ENCODE measurements at places on chromosomes 1 and 21.

DNA sequence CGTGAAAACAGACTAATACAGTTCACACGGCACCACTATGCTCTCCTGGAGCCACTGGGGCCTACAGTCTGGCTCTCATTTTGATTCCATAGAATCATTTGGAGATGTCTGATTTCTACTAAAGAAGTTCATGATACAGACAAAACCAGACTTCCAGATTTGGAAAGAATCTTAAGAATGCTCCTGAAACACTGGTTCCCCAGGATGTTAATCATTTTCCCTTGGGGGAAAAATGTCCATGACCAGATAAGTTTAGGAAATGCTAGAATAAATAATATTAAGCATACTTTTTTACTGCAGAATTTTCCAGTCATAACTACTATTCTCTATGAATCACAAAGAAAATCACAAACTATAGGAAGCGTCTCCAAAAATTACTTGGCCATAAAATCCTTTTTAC, 63.0 kb upstream of the RGS7 start:
- no peak for DNase-seq

DNA sequence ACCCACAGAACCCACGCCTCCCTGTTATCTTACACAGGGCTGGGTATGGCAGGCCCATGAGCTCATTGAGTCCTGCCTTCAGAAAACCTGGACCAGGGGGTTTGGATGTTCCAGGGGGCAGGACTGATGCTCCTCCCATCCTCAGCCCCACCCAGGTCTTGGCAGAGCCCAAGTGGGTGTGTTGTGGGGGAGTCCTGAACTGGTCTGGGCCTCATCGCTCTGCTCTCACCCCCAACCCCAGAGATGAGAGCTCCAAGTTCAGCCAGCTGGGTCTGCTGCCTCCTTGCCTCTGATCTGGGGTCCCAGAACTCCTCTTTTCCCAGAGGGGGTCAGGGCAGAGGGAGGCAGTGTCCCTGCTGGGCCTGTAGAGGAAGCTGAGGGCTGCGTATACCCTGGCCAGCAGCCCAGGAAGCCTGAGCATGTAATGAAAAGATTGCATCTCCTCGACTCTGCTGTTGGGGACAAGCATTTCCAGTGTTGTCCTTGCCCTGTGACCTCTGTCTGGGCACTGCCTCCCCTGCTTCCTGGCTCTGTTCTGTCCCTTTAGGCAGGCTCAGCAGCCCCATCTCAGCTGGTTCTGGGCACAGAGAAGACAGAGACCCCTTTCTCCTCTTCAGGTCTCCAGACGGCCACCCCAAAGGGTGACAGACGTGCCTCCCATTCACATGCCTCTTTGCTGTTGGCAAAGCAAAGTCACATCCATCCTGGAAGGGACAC, 54.7 kb upstream of the EPS8L3 start:
- DNase-seq = peak; percentile 47

GRCh38 chr1:161727256-161727924, 6.0 kb downstream of the FCRLB start:
- peak; percentile 82 for DNase-seq

DNA sequence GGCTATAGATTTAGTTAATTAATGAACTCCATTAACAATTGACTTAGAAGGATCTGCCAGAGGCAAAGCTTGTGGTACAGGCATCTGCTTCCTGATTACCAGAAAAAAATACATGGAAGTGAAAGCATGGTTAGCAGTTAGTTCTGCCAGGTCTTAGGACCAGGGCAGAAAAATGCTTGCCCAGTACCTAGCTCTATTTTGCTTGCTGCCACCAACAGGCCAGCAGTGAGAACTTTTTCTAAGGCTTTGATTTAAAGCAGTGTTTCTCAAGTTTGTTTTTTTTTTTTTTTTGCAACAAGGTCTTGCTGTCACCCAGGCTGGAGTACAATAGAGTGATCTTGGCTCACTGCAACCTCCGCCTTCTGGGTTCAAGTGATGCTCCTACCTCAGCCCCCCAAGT, 16.4 kb upstream of the MTF1 start:
- DNase-seq = peak; percentile 34

DNA sequence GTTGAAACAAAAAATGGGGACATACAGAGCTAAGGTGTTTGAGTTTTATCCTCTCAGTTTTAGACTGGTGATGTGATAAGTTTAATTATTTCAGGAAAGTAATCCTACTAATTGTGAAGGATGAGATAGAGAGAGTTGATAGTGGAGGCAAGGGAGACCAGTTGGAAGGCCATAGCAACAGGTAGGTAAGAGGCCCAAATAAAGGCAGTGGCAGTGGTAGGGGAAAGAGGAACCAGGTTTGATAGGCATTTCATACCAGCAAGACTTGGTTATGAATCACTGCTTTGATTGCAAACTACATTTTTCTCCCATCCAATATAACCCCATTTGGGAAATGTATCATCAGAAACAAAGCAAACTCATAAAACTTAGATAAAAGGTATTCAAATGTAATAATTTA, 63.1 kb upstream of the SH3GLB1 start:
- no peak for DNase-seq

- no peak for DNase-seq
Observed at GRCh38 chr1:221923929-221924598, 182.2 kb upstream of the DUSP10 start.

DNA sequence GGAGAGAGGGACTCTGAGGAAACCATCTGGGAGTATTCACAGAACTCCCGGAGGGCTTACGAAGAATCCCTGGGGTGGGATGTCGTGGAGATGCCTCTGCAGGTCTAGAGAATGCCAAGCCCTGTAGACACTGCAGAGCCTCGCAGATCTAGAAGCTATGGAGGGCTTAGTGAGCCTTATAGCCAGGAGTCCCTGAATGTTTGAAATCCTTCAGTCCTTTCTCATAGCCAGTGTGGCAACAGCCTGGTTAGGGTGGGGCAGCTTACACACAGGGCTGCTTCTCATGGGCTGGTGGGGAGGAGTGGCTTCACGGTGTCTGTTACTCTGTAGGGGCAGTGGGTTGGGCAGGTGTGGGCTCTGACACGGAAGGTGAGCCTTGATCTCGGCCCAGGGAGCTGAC, 44.2 kb upstream of the KDM4A start:
- DNase-seq = no peak

DNA sequence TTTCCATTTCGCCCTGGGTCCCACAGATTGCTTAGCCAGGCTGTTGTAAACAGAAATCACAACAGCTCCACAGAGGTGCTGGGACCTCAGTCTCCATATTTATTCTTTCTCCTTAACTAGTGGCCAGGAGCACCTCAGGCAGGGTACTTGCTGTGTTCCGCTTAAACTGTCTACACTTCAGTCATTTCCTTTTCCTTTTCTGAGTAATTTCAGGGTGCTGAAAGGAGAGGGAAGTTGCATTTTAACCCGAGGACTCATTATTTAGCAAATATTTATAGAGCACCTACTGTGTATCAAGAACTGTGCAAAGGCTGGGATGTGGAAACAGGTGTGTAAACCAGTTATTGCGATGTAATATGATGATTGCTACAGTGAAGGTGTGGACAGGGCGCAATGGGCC, 41.9 kb downstream of the ACP6 start:
- no peak for DNase-seq

DNA sequence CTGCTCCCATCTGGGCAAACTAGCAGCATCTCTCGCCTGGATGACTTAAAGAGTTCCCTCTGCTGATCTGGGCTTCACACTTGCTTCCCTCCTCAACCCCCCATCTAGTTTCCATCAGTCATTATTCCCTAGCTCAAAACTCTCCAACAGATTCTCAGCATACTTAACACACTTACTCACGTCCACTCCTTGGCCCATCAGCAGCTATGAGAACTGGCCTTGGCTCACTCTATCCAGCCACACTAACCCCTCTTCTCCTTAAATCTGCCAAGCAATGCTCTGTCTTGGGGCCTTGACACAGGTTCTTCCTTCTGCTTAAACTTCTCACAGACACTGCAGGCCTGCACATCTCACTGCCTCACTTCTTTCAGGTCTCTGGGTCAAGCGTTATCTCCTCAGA, 41.6 kb downstream of the GNG12 start:
- no peak for DNase-seq

- peak; percentile 73 for DNase-seq
Observed at GRCh38 chr1:31705080-31705866, 1.5 kb upstream of the COL16A1 start.

DNA sequence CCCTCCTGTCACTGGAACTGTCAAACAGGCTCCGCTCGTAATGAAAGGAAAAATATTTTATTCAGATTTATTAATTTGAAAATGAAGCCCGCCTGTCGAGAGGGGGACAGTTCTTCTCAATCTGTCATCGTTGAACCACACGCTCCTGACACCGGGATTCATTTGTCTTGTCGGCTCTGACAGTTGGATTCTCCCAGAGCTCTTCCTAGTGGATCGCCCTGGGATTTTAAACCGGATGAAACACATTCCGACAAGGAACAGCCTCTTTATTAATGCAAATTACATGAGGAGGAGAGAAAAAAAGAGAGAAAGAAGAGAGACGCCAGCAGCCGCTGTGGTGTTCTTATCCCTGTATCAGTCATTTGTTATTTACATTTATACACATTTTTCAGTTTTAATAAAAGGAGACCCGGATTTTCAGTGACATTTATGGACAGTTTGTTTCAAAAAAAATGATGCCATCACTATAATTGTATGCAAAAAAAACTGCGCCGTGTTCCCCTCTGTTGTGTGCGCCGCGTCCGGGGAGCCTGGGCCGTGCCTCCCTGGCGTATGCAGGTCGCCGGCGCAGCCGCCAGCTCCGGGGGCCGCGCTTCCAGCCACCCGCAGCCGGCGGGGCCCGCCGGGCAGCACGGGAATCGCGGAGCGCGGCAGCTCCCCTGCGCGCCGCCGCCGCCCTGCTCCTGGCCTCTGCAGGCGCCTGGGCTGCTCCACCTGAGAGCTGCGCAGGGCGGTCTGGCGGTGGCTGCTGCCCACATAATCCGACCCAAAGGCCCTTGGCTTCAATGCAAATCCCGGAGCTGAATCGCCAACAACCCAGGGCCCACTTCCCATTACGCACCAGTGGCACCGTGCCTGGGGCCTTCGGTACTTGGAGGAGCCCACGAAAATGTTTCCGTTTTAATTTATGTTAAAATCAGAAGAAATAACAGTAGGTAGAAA, 237.9 kb upstream of the PBX1 start:
- no peak for DNase-seq

GRCh38 chr1:214899908-214900460, 182.6 kb upstream of the KCNK2 start:
- DNase-seq = no peak

- DNase-seq = no peak
Observed at GRCh38 chr1:42164551-42165420, at the start of gene GUCA2A. Gene GUCA2A, minus strand, starts transcription at chr1:42164745. Its CDS starts 33 bp downstream, at chr1:42164712.

DNA sequence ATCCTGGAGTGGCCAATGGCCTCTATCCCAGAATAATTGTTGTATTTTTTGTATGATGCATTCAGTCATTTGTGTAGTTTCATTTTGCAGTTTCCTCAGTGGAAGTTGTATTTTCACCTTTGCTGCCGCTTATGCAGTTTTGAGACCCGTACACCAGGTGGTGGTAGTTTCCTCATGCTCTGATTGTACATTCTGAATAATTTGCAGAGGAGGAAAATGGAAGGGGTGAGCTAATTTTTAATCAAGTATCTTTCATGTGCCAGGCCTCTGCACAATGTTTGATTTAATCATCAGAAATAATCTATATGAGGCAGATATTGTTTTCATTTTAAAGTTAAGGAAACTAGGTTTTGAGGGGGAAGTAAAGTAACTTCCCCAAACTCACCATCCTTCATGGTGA, 29.5 kb downstream of the HLX start:
- no peak for DNase-seq

DNA sequence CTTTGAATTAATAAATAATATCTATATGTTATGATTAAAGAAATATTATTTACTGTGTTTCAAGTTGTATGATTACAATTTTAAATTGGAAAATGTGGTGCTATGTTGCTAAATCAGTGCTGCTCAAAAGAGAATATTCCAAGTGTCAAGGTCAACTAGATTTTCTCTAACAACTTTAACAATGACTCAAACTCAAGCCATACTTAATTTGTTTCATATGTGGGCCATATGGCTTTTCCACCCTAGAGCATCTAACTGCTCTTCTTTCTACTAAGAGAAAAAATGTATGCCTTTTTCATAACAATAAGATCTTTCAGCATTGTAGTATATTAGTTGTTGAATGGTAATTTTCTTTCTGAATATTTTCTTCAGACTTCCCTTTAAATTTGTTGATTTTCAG, 8.3 kb upstream of the SYT14 start:
- DNase-seq = no peak

DNA sequence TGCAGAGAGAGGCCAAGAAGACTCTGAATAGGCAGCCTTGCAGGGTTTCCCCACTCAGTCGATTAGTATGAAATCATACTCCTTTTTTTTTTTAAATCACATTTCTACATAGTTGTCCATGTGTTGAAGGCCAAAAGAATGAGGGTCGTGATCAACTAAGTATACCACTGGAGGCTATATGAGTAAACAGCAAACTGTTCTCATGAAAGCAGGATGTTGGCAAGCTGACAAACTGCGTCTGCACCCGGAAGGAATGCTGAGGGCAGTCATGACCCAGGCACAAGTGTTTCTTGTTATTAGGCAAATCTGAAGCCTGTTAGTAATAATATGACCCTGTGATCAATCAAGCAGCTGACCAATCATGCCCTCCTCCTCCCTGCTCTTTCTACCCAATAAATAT, 213.2 kb downstream of the USH2A start:
- no peak for DNase-seq

- DNase-seq = no peak
Observed at GRCh38 chr1:243528459-243529121, 272.7 kb downstream of the SDCCAG8 start.

DNA sequence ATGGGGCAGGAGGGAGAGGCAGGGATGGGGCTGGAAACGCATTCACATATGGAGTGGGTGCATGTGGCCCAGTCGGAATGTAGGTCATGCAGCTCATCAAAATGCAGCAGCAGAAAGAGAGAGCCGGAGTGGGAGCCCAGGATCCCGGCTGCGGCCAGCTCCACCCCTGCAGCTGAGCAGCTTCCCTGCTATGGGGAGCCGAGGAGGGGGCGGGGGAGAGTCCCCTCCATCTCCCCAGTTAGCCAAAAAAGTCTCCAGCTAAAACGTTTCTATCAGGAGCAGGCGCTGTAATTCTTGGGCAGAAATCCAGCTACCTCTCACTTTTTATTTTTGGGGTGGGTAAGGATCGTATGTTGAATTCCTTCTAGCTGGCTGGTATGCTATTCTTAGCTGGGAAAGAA, 39.7 kb downstream of the MRPL37 start:
- no peak for DNase-seq

GRCh38 chr1:17925290-17926237, 170.4 kb downstream of the ACTL8 start:
- DNase-seq = no peak

- DNase-seq = no peak
Observed at GRCh38 chr1:44832056-44832705, 10.9 kb downstream of the PTCH2 start.

DNA sequence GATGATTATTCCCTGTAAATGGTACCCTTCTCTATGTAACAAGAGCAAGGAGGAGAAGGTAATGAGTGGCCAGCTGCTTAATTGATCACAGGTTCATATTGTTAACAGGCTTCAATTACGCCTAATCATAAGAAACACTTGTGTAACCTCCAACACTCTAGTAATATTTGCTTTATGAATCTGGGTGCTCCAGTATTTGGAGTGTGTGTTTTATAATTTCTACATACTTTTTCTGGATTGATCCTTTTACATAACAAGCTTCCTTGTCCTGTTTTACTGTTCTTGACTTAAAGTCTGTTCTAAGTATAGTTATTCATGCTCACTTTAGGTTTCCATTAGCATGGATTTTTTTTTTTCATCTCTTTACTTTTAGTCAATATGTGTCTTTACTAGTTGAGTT, 984.2 kb downstream of the AMY1C start:
- no peak for DNase-seq

GRCh38 chr1:186689907-186690306, 9.7 kb upstream of the PTGS2 start:
- no peak for DNase-seq

GRCh38 chr1:181251001-181251712, 162.7 kb downstream of the IER5 start:
- DNase-seq = no peak

All from NB4 (cell line).